ENCODE measurements at places on chromosomes 5 and 9.

DNA sequence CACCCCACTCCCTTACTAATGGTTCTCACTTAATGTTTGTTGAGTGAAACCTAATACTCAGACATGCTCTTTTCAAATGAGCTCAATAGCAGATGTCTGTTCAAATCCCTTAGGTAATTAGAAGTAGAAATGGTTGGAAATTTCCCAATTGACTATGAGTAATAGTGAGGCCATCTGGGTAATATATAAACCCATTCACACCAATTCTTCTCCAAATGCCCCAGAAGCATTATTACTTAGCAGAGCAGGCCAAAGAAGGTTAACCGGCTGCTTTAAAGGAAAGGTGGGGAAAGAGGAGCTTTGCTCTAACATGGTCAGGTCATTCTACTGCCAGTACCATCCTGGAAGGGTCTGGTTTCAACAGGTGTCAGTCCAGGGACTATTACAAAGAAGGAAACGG is 119.5 kb upstream of the MTAP start:
- no peak for DNase-seq

GRCh38 chr5:80591352-80591751 is 21.3 kb upstream of the ANKRD34B start:
- no peak for DNase-seq

GRCh38 chr9:119523508-119523907 is 154.3 kb upstream of the BRINP1 start:
- DNase-seq: no peak

DNA sequence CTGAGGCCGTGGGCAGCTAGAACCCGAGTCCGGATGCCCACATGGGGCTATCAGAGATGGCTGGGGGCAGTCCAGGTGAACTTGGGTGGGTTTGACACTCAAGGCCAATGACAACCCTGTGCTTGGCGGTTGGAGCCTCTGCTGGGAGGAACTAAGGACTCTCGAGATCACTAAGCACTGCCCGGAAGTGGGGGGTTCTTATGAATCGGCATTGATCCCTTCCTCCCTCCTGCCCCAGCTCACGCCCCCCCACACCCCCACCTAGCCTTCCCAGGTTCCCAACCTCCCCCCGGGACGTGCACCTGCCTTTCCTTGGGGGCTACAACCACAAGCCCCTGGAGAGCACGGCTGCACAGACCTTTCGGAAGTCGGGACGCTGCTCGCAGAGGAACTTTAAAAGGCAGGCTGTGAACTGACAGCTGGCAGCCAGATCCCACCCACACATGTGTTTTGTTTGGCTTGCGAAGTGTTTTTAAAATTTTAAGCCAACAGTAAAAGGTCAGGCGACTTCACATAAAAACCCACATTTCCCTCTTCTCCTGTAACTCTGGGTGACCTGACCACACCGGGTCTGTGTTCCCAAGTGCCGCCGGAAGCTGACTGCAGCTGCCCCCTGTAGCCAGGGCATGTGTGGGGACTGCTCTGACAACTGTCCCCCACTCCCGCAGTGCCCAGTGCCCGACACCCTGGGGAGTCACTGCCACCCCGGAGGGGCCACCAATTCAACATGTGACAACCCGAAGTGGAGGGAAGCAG is 5.1 kb upstream of the RALGDS start:
- DNase-seq: no peak

DNA sequence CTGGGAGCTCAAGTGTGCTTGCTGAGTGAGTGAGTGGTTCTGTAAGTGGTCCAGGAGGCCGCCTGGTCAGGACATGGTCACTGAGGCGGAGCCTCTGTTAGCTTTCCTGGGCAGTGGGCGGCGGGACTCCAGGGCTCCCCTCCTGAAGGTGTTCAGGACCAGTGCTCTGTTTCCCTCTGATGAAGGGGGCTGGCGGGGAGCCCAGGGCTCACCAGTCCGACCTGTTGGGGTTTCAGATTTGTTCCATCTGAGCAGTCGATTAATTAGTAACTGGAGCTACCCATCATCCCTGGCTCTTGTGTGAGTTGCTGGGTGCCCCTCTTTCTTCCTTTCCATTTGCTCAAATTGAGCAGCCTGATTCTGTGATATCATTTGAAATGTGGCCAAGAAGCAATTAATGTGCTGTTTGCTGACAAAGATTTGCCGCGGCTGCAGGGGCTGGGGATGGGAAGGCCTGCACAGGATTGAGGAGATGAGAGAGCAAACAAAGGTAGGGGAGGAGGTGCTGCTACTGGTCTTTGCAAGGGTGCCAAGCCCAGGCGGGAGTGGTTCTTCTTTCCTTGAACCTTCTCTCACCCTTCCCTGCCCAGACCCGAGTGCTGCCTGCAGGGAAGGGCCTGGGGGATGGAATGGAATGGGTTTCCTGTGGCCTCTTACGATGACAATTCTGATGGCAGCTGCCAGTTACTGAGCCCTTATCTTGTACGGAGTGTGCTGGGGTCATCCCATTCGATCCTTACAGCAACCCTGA is 92.8 kb upstream of the PITX1 start:
- DNase-seq: no peak

- DNase-seq: no peak
Measured at GRCh38 chr5:170563824-170564567, 60.2 kb downstream of the KCNIP1 start.

- DNase-seq: no peak
Measured at GRCh38 chr5:66828548-66829357, 232.6 kb downstream of the MAST4 start.

DNA sequence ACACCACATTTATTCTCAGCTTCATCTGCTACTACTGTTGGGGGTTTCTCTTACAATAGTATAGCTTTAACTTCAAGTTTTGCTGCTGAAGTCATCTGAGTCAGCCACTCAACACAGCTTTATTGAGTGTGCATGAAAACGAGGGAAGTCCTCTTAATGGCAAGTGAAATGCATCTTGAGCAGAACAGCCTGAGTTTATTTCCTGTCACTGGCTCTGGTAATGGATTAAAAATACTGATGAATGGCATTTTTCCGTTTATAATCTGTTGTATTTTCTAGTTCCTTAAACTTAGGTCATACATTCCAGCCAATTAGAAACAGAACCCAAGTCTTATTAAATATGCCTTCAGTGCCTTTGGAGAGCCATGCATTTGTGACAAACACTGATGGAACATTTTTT is 238.6 kb downstream of the SLF1 start:
- no peak for DNase-seq

- no peak for DNase-seq
Measured at GRCh38 chr5:61407706-61408270, 75.7 kb downstream of the ZSWIM6 start.

DNA sequence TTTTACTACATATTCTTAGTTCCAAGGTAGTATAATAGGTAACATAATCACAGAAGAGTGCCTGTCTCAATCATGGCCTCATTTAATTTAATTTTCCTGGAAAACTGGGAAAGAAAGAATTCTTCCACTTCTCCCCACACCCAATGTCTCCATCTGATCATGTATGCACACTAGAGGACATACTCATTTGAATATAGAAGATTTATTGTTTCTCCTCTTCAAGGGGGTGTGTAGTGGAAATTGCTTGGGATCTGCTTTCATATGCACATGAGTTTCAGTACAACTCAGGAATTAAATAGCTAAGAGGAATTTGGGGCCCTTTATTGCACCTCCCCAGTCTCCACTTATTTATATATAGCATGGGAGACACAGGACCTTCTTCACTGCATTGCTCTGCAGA is 285.1 kb downstream of the SH3GL2 start:
- DNase-seq: no peak

- DNase-seq: no peak
Measured at GRCh38 chr5:19777363-19777762, 210.6 kb downstream of the CDH18 start.

GRCh38 chr9:132757016-132757415 is 86.8 kb downstream of the GTF3C4 start:
- DNase-seq: no peak

DNA sequence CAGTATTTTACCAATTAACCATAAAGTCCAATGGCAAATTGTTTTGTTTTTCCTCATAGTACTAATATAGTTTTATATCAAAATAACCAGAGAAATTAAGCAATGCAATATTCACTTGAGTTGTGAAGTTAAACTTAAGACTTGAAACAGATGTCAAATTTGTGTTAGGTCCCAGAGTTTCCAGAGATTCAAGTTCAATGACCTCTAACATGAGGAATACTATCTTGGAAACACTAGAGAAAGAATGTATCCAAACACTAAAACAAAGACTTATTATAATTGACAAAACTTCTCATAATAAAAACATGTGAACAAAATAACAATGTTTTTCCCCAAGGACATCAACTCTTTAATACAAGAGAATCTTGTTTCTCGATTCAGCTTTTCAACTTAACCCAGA is 18.0 kb downstream of the SUSD1 start:
- DNase-seq: no peak

GRCh38 chr5:169394371-169394770 is 93.4 kb upstream of the SLIT3 start:
- DNase-seq: no peak

- DNase-seq: no peak
Measured at GRCh38 chr5:66661149-66661548, 65.0 kb downstream of the MAST4 start.

DNA sequence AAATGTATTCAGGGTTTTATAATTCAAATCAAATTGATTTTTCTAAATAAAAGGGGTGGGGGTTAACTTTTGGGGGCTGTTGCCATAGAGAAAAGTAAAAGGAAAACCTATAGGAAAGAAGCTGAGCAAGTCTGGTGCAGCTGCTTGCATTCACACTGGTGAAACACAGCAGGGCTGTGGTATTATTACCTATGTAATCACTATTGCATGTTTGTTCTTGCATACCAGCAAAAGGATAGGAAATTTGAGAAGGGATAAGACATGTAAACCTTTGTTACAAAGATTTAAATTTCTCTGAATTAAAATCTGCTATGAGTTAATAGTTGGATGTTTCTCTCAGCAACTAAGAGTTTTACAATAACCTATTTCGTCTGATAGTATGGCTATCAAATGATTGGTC is 346.7 kb downstream of the EFNA5 start:
- no peak for DNase-seq
